ENCODE measurements at places on chromosomes 16 and 17.

- no peak for DNase-seq
Measured at GRCh38 chr16:82082543-82083244, 47.6 kb downstream of the HSD17B2 start.

- no peak for DNase-seq
Measured at GRCh38 chr16:34801875-34802274, 1342.5 kb downstream of the TP53TG3F start.

DNA sequence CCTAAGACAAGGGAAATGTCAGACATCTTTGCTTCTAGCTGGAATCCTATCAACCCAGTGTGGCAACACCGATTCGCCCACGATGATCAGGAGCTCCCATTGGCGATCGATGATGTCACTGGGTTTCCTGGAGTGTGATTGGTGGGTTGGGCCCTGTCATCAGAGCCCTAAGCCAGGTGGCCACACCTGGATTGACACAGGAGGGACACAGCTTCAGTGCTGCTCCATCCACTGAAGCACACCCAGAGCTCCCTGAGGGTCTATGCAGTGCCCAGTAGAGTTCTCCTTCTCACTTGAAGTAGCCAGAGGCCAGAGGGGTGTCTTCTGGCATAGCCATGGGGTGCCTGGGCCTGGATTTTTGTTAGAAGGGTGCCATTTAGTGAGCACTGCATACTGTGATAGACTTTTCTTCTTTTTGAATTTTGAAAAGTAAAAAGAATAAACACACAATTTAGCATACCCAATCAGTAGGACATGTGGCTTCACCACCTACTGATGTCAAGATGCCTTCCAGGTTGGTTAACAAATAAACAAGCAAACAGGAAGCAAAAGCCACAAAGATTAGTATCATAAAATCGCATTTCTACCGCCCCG, 77.6 kb downstream of the CMIP start:
- DNase-seq: no peak

GRCh38 chr17:42653179-42654124, 5.6 kb upstream of the TUBG2 start:
- no peak for DNase-seq

DNA sequence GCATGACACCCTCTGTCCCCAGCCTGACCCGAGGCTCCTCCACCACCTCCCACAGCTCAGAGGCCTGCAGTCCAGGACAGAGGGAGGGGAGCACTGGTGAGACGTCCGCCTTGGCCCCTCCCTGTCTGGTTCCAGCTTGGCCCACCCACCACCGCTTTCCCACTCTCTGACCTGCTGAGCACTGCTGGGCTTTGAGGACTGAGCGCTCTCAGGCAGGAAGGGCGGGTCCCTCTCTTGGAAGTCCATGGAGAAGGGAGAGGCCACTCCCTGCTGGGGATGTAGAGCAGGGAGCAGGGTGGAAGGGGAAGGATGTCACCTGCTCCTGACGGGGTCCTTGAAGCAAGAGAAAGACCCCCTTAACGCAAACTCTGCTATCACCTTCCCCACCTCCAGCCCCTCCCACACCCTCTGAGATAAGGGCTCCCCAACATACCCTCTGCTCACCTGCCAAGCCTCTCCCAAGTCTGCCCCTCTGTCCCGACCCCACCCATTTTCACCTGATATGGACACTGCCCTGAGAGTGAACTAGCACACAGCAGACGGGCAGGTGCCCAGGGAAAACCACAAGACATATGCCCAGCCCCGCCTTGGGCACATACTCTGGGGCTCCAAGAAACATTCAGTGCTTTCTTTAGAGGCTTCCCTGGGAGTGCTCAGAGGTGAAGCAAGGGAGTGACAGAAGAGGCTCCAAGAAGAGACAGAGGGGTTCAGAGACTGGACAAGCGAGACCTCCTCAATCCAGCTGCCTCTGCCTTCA, 1.4 kb downstream of the OSBPL7 start:
- DNase-seq: no peak

- DNase-seq: no peak
Measured at GRCh38 chr17:44343510-44344209, 1.4 kb upstream of the GRN start.

DNA sequence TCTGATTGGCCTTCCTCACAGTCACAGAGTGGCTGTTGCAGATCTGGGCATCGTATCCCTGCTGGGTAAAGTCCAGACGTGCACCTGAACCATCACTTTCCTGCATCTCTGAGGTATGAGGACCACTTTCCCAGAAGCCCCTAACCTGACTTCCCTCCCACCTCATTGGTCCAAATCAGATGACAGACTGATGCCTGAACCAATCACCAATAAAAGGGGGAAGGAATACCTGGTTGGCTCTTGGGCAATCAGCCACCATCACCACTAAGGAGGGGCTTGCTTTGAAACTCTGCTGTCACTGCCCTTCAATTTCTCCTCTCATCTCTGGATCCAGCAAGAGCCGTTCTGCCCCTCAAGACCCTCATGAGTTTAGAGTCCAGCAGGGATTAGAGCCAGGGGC, 13.6 kb upstream of the WFDC1 start:
- no peak for DNase-seq

- DNase-seq: no peak
Measured at GRCh38 chr16:80330803-80331202, 210.0 kb upstream of the DYNLRB2 start.

DNA sequence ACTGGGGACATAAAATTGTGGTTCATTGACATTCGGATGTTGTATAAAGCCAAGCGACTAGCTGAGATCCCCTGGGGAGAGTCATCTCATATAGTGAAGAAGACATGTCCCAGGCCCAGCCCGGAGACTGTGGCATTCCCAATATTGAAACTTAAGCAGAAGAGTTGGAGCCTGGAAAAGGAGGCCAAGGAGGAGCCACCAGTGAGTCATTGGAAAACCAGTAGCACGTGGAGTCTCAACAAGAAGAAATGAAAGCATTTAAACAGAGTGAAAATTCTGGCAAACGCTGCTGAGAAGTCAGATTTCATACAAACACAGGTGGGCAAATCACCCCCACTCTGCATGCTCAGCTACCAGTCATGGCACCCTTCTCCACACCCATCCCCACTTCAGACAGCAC, 9.4 kb upstream of the ELAC2 start:
- DNase-seq: no peak

DNA sequence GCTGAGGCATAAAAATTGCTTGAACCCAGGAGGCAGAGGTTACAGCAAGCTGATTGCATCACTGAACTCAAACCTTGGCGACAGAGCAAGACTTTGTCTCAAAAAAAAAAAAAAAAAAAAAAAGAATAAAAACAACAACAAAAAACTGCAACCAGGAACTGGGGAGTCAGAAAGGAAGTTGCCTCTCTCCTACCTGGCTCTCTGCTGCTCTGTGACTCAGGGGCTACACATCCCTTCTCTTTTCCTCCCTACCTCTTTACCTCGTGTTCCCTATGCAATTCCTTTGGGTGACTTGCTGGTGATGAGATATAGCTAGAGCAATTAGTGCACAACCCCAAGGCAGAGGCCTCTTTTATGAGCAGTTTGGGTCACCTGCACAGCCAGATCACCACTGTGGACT, 95.9 kb downstream of the ABCC1 start:
- DNase-seq: no peak

DNA sequence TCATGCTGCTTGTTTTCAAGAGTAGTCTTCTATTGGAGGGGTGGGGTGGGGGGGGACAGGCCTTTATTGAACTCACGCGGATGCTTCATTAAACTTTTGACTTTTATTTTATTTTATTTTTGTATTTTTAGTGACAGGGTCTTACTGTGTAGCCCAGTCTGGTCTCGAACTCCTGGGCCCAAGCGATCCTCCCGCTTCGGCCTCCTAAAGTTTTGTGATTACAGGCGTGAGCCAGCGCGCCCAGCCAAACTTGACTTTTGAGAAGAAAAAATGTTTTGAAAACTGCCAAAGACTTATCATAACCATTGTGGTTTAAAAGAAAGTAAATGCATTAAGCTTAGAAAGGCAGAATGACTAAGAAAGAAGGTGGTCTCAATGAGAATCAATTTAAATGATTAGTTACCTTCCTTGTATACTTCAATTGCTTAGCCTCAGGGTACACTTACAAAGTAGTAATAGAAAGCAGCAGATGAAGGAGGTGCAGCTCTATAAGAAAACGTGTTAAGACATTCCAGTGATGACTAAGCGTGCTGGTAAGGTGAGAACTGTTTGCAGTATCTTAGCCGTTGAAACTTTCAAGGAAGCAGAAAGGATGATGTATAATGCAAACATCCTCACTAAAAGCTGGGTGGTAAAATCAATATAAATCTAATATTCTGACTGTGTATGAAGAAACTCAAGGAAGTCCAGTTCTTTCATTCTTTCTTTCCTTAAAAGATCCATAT, 1.2 kb downstream of the AP2B1 start:
- no peak for DNase-seq

DNA sequence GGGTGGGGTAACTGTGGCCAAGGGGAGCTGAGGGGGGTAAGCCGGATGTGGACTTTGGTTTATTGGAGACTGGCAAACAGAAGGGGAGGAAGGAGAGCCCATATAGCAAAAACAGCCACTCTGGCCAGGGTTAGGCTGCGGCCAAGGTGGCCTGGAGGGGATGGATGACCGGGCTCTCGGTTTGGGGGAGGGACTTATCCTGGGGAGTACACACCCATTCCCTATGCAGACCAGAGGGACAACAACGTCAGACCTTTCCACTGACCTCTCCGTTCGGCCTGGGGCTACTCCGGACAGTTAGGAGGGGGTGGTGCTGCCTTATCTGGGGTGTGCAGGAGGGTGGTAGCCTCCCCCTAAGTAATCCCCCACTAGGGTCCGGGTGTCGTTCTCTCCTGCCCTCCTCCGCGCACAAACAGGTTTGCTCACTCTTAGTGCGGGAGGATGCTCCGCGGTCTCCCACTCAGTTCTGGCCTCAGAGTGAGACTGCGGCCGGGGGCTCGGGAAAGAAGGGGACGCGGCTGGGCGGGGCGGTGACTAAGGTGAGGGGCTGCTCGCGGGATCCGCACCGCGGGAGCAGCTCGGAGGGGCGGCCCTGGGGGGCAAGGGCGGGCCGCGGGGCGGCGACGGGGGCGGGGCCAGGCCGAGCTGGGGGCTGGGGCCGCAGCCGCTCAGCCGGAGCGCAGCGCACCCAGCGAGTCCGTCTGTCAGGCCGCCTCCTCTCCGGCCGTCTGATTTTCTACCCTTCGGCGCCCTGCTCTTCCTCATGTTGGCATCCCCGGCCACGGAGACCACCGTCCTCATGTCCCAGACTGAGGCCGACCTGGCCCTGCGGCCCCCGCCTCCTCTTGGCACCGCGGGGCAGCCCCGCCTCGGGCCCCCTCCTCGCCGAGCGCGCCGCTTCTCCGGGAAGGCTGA, at the start of gene WNK4:
Gene WNK4 (plus strand): TSS at position 675 of the 915 bp plus-strand sequence. CDS start 89 bp downstream, at position 764.
- no peak for DNase-seq

All from activated T-helper 1 cell treated with anti-CD3 and anti-CD28 coated beads, Interleukin-2, amount 50 U/mL, for 16 hours (primary cell).